Amniotic stem cell (primary cell): ENCODE measurements at places on chromosomes 2 and 18.

- DNase-seq: no peak
These were observed 978.8 kb upstream of the POU3F3 start for GRCh38 chr2:103875131-103875530.

DNA sequence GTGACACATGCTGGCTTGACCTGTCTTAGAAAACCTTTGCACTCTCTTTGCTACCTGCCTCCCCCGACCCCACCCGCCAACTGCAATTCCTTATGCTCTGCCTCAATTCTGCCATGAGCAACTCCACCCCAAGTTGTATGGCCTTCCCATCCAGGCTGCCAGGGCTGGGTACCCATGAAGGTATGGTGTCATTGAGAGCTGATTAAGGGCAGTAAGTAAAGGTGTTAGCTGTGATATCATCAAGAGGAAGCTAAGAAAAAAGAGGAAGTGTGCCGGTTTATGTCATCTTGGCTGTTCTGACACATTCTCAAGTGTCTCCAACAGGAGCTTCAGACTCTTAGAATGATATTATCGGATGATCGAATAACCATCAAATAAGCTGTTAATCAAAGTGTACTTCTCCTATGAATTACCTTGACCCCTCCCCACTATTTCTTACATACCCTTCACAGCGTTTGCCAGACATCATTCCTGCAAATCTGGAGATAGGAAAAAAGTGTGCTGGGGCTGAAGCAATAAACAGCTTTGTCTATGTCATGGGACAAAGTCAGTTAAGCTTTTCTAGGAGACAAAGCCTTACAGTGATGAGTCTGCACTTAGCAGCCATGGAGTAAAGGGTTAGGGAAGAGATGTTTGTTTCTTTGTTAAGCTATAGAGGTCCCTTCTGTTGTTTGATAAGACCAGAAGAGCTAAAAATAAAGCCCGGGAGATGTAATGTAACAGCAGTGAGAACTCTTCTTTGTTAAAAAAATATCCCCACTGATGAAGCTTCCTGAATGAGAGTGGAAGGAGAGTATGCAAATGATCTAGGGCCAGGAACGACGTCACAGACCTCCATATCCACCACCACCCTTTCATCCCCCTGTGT, 40.4 kb upstream of the SMAD2 start:
- no peak for DNase-seq

- no peak for DNase-seq
These were observed 153.2 kb downstream of the WDPCP start for GRCh38 chr2:63435070-63435469.

DNA sequence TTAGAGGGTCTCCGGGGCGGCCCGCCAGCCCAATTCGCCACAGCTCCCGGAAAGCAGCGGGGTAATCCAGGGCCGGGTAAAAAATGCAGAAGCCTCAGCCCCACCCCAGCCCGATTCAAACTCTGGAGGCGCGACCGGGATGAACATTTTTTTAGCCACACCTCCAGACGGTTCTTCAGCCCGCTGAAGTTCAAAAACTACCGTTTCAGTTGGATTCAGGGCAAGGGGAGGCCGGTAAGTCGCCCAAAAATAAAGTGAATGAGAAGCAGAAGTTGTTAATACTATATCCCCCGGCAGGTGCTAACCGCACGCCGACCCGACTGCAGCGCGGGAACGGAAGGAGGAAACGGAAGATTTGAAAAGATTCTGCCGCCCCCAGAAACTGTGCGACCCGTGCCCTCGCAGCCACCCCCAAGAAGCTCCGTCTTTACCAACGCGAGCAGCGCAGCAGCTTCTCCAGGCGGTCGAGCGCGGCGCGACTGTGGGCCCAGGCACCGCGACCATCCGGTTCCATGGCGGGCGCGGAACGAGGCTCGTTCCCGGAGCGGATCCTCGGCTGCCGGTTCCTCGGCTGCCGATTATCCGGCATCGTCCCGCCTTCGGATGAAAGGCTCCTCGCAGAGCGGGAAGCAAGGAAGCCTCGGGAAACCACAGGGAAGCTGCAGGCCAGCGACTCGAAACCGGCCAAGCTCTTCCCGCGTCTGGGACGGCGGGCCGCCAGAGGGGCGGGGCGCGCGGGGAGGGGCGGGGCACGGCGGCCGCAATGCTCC, at the start of gene BARD1:
BARD1 (minus strand) TSS at position 703 of the 770 bp plus-strand sequence; CDS start at position 589, 114 bp downstream.
- peak; percentile 43 for DNase-seq

- no peak for DNase-seq
These were observed 151.1 kb downstream of the TMEM163 start for GRCh38 chr2:134567666-134568065.

GRCh38 chr2:148362144-148362796, 282.3 kb upstream of the EPC2 start:
- no peak for DNase-seq

DNA sequence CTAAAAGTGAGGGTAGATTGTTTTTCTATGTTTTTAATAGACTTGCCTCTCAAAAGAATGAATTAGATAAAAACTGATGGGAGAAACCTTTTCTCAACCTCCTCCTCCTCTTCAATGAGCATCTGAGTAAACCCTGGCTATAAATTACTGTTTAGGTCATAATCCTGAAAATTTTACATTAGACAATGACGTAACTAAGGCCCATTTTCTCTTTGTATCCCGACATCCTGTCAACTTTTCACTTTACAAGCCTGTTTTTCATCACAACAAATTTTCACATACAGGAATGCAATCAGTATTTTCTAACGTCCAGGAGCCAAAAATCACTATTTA, 1.3 kb downstream of the SPIRE1 start:
- no peak for DNase-seq

GRCh38 chr2:109300582-109300981, 171.6 kb downstream of the SH3RF3 start:
- no peak for DNase-seq

DNA sequence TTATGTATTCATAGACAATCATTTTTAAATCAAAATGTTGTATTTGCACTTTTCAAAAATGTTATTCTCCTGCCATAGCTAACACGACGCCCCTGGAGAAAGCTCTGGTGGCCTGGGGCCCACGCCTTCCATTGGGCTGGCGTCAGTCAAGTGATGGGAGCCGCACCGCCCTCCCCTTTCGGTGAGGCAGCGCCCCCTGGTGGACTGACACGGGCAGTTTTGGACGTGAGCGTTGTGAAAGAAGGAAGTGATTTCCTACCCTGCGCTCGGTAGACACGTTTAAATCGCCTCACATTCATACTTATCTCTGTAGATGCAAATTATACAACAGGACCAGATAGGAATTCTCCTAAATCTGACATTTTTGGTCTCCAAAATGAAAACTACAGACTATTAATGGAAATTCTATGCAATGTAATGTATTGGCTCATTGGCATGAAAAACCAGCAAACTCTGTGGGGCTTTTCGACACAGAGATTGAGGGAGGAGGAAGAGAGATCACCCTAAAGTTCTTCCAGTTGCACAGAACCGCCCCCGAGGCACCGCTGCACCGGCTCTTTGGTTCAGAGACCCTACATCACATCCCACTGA, 326.2 kb upstream of the SOX11 start:
- DNase-seq: no peak

- no peak for DNase-seq
These were observed 106.7 kb upstream of the KLHL14 start for GRCh38 chr18:32879497-32879896.

DNA sequence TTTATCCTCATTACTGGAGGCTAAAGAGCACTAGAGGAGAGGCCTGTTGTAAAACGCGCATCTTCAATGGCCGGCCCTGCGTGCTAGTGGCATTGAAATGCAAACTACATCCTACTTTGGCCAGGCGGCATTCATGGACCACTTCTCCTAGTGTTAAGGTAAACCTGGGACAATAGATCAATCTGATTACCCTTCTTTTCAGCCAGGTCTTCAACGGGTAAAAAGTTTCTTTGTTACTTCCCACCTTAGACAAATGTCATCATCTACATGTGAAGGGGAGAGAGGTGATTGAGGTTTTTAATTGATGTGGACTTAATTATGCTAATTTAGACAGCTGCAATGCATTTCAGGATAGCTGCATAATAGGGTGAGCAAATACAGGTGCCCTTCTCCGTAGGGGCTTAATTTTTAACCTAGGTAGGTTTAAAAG, 628.0 kb downstream of the ZEB2 start:
- DNase-seq: no peak
